ENCODE measurements at places on chromosomes 3 and 15.

GRCh38 chr3:87260270-87260669 lies 16.1 kb downstream of the POU1F1 start:
- DNase-seq, result no peak

DNA sequence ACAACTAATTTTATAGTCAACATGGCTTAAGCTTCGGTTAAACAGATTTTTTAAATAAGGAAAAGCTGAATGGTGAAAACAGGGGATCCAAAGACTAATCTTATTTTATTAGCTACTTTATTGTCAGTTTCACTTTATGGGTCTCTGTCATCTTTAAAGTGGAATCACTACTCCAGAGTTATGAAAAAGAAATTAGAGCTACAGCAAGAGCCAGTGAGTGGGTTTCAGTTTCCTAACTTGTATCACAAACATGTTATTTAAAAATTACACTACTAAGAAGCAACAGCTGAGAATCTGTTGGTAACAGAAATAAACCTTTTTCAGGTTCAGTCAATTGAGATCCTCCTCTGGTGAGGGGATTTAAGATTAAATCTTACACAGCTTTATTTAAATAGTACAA lies 10.0 kb downstream of the PHC3 start:
- no peak for DNase-seq

DNA sequence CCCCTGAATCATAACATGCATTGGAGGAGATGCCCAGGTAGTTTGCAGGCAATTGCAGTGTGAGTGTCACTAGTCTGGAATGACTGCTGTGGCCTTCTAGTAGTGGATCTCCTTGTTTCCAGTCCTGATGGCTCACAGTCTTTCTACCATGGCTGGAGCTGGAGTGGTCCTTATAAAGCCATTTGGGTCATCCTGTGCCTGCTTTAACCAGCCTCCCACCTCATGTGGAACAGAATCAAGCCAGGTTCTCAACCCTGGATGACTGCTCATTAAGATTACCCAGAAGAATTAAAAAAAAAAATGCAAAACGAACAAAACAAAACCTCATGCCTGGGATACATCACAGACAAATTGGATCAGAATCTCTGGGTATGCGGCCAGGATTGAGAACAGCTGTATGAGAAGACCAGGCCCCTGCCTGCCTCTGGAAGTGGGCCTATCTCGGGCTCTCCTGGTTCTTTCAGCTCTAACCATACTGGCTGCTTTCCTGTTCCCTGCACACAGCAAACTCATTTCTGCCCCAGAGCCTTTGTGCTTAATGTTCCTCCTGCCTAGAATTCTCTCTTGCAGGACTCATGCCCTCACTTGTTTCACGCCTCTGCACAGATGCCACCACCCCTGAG lies 96.4 kb downstream of the ITPR1 start:
- DNase-seq, result no peak

GRCh38 chr3:142159083-142159740 lies 9.9 kb upstream of the TFDP2 start:
- no peak for DNase-seq

DNA sequence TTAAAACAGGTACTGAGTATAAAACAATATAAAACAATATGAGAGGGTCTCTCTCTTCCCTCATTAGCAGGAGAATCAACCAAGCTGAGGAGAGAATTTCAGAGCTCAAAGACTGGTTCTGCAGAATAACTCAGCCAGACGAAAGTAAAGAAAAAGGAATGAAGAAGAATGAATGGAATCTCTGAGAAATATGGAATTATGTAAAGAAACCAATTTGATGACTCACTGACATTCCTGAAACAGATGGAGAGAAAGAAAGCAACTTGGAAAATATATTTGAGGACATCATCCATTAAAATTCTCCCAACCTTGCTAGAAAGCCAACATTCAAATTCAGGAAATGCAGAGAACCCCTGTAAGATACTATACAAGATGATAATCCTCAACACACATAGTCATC lies 630.9 kb downstream of the PYDC2 start:
- DNase-seq, result no peak

Data from sigmoid colon (tissue), 7 donors.